ENCODE measurements at places on chromosomes 11 and 22. TPM values are rescaled to one million over a fixed set of nuclear protein-coding genes. Genes with fewer than 3 reads are reported as not detected.

SLC25A45 gene
- 0.31 TPM for total RNA-seq

STX5 gene
- total RNA-seq: 40.1 TPM

MS4A6A gene
- 1.6 TPM for total RNA-seq

TPBGL gene
- not detected for total RNA-seq

FOLH1 gene
- 7.8 TPM for total RNA-seq

GGTLC2 gene
- not detected for total RNA-seq

PIH1D2 gene
- 2.2 TPM for total RNA-seq

PMM1 gene
- 16.0 TPM for total RNA-seq

TCIRG1 gene
- total RNA-seq: 4.7 TPM

MISFA gene
- total RNA-seq: 1.3 TPM

PDGFD gene
- 13.1 TPM for total RNA-seq

MYBPC3 gene
- not detected for total RNA-seq

RIMBP3C gene
- total RNA-seq: 1.3 TPM

All from parietal lobe (tissue), 2 donors.